GM23248 (cell line): ENCODE measurements at places on chromosomes 1 and 21. TPM values are rescaled to one million over a fixed set of nuclear protein-coding genes. Genes with fewer than 3 reads are reported as not detected.
A peak's percentile ranks its signal among the peaks of the same experiment; 100 is the strongest.

Gene TMEM240
- 1.1 and 3.3 TPM in 2 replicates for total RNA-seq

Gene SHISAL2A
- total RNA-seq: not detected in 2 replicates

Gene WLS
- total RNA-seq: 26.7 and 40.8 TPM in 2 replicates

Gene LMOD1
- 7.8 and 8.9 TPM in 2 replicates for total RNA-seq

Gene ADGRB2
- total RNA-seq: 3.6 and 3.9 TPM in 2 replicates

Gene CTSS
- 0.38 and 2.5 TPM in 2 replicates for total RNA-seq

Gene CELSR2
- 0.13 and 0.32 TPM in 2 replicates for total RNA-seq

Gene FAM72D
- total RNA-seq: 0.43 and 1.1 TPM in 2 replicates

Gene PLA2G2A
- total RNA-seq: not detected in 2 replicates

Gene FMO4
- total RNA-seq: 1.6 and 1.7 TPM in 2 replicates

DNA sequence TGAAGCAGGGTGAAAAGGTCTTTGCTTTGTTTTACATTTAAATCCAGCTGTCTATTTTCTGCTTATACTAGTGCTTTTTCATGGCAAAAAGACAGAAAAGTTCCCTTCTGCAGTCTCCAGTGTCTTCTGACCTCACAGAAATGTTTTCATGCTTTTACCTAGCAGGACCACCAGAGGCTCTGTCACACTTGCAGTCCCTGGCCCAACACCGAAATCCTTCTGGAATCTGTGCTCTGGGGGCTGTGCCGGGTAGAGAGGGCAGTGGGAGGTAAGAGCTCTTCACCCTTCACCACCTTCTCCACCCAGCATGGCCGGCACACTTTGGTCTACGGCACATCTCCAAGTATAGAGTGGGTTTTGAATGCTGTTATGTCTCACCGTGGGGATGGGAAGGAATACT lies 20.8 kb downstream of the GNAT2 start:
- DNase-seq: peak; percentile 24

GRCh38 chr1:32404946-32405345 lies 10.7 kb upstream of the BSDC1 start:
- peak; percentile 5 for DNase-seq

GRCh38 chr1:83818916-83819315 lies 180.0 kb downstream of the TTLL7 start:
- peak; percentile 59 for DNase-seq

DNA sequence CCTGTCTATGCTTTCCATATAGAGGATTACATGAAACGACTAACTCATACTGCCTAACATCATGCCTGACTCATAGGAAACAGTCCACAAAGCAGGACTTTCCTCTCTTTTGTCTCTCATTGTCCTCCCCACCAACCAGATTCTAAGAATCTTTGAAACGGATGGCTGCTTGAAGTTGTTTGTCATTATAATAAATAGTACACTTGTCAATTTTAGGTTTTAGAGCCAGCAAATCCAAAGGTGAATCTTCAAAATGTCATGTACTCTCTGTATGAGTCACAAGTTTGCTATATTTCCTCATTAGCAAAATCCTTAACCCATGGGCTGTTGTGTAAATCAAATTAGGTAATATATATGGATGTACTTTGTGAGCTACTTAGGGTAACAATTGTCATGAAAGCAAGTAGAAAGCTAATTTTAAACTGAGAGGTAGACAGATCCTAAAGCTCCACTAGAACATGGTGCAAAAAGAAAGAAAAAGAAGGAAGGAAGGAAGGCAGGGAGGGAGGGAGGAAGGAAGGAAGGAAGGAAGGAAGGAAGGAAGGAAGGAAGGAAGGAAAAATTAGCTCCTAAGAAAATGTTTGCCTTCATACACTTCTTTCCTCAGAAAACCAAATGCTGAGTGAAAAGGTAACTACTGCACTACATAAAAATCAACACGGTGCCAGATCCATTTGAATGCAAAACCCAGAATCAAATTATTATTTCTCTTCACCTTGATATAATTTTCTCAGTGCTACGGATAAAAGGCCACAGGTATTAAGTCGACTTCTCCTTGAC lies 129.5 kb upstream of the PRMT6 start:
- peak; percentile 54 for DNase-seq

- DNase-seq: no peak
Observed at GRCh38 chr21:37580666-37581065, 214.1 kb downstream of the DYRK1A start.

GRCh38 chr1:111204983-111205713 lies 4.7 kb upstream of the DENND2D start:
- no peak for DNase-seq

DNA sequence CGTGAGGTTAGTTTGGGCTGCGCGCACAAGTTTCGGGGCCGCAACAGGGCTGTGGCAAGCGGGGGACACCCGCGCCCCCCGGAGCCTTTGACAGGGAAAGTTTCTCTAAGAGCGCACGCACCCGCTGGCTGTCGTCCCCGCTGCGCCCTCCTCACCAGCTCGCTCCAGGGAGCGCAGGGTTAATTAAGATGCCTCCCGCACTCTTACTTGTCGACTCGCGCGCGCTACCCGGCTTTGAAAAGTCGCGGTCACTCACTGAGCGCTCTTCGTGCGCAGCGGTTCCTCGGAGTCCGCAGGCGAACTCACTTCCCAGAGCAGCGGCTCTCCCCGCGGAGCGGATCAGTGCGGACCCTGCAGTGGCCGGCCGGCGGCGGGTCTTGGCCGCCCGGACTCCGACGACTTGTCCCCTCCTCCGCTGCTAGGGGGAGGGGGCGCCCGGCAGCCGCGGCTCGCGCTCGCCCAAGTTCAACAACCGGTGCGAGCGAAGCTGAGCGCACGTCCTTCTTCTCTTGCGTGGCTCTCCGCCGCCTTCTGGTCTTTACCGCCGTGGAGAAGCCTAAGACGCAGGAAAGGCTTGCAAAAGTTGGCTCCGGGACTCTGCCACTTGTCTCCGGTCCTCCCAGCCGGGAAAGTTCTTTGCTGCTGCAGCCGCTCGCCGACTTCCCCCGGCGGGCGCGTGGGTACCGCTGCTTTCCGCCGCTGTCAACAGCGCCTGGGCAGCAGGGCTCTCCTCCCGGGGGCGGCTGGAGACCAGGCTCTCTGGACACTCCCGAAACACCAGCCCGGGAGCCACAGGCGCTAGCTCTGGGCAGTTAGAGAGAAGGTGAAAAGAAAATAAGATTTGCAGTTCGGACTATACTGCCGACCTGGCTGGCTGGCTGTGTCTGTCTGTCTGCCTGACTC lies 506 bp downstream of the JUN start:
- peak; percentile 87 for DNase-seq

DNA sequence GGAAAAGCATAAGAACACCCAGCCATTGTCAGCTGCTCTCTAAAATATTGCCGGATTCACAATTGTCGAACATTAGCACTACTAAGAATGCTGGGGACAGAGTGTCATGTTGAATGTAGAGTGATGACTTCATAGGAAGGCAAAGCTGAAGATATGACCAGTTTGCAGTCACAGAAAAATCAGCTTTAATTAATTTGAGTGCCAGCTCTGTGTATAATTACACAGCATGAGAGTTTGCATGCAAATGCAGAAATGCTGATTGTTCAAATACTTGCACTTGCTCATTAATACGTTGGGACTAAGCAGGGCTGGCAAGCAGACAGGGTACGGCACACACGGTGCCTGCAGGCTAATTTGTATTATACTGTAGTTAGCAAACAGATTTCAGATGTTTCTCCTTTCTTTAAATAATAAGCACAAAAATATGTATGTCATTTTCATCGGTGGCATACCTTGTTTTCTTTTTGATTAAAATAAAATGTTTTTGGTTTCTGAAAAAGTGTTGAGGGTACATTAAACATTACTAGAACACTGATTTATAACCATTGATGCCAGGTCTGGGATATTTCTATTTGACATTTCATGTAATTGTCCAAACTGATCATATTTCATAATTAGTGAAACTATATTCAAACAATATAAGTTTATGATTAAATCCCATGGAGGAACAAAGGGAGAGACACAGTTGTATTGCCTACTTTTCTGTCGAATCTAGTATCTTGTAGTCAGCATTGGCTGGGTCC lies 99.8 kb upstream of the ADGRL2 start:
- DNase-seq: no peak

- DNase-seq: peak; percentile 45
Observed at GRCh38 chr1:66380452-66381212, 153.3 kb upstream of the SGIP1 start.

- peak; percentile 68 for DNase-seq
Observed at GRCh38 chr1:109361649-109362048, 36.1 kb downstream of the SORT1 start.

DNA sequence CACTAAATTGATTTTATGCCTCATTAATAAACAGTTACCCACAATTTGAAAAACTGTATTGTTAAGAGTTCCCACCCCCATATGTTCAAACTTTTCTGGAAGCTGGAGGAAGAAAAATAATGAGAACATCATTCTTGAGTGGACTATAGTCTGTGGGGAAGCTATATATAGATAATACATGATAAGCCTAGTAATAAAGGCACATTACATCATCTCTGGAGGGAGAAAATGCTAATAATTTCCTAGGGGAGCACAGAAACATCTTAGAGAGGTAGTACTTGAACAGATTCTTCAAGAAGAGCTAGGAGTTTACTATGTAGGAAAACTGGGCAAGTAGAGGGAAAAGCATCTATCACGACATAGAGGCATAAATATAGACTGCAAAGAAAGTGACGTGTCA lies 19.6 kb downstream of the CYP2J2 start:
- no peak for DNase-seq

DNA sequence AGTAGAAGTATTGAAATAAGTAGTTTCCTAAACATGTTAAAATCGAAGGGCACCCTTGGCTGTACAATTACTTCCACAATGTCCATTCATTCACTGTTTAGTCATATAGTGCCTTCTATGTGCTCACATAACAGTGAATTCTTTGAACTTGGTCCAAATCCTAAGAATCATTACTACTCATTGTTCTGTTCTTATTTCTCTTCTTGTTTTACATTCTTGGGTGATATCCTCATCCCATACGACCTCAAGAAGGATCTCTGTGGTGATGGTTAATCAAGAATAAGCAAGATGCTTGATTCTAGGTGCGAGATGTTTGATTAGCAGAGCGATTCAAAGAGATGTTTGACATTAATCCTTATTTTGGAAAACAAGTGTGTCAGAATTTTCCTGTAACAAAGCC lies 667.4 kb upstream of the ZP4 start:
- peak; percentile 69 for DNase-seq
